Temporal lobe (tissue), 4 donors: ENCODE measurements at places on chromosomes 1 and 21. TPM values are rescaled to one million over a fixed set of nuclear protein-coding genes. Genes with fewer than 3 reads are reported as not detected.

Gene GIPC2
- 0.25 TPM for total RNA-seq

Gene NTRK1
- 0.25 TPM for total RNA-seq

Gene RIPK4
- total RNA-seq = not detected

Gene RCAN1
- 65.2 TPM for total RNA-seq

Gene FBXO2
- 3.4 TPM for total RNA-seq

Gene PTGER3
- 1.2 TPM for total RNA-seq

Gene MPZ
- 0.49 TPM for total RNA-seq

Gene PTPN14
- total RNA-seq = 3.4 TPM

Gene CRYAA
- total RNA-seq = not detected

Gene SESN2
- total RNA-seq = 3.9 TPM

Gene FAAP20
- 24.6 TPM for total RNA-seq

Gene BSND
- total RNA-seq = not detected

Gene JAM2
- 28.0 TPM for total RNA-seq

Gene TMEM200B
- 0.49 TPM for total RNA-seq

Gene NIBAN1
- 2.5 TPM for total RNA-seq

Gene SPRR2E
- not detected for total RNA-seq

Gene CTSK
- total RNA-seq = 7.4 TPM

Gene AMY1A
- not detected for total RNA-seq

Gene RAVER2
- total RNA-seq = 11.8 TPM

Gene CD5L
- 0.49 TPM for total RNA-seq

Gene SMPDL3B
- total RNA-seq = 0.25 TPM

Gene C1orf116
- total RNA-seq = under 0.01 TPM

Gene FALEC
- not detected for total RNA-seq

Gene CHTOP
- 61.2 TPM for total RNA-seq

Gene ESPN
- under 0.01 TPM for total RNA-seq

Gene TRIM67
- total RNA-seq = 46.7 TPM

Gene CELA2A
- total RNA-seq = not detected

Gene CADM3
- total RNA-seq = 136 TPM

Gene SON
- 213 TPM for total RNA-seq

Gene SYT6
- total RNA-seq = 13.5 TPM

Gene NGF
- total RNA-seq = 0.74 TPM

Gene GRHL3
- total RNA-seq = under 0.01 TPM

Gene KCNQ4
- total RNA-seq = 1.2 TPM

Gene SIPA1L2
- 26.8 TPM for total RNA-seq

Gene TRIM46
- 18.9 TPM for total RNA-seq

Gene IGSF9
- total RNA-seq = 7.6 TPM

Gene TPTE
- not detected for total RNA-seq

Gene FCAMR
- not detected for total RNA-seq

Gene OLFML2B
- 1.2 TPM for total RNA-seq

Gene OR2T2
- not detected for total RNA-seq

Gene SLC50A1
- 5.2 TPM for total RNA-seq

Gene CFHR1
- 0.25 TPM for total RNA-seq

Gene AIRE
- under 0.01 TPM for total RNA-seq

Gene SPRR2G
- not detected for total RNA-seq

Gene ILDR2
- 20.9 TPM for total RNA-seq
